Activated T-cell treated with anti-CD3 and anti-CD28 coated beads, Interleukin-2, amount 50 U/mL, for 72 hours (primary cell): ENCODE measurements at places on chromosomes 3 and 15. TPM values are rescaled to one million over a fixed set of nuclear protein-coding genes. Genes with fewer than 3 reads are reported as not detected.
A peak's percentile ranks its signal among the peaks of the same experiment; 100 is the strongest.

DNA sequence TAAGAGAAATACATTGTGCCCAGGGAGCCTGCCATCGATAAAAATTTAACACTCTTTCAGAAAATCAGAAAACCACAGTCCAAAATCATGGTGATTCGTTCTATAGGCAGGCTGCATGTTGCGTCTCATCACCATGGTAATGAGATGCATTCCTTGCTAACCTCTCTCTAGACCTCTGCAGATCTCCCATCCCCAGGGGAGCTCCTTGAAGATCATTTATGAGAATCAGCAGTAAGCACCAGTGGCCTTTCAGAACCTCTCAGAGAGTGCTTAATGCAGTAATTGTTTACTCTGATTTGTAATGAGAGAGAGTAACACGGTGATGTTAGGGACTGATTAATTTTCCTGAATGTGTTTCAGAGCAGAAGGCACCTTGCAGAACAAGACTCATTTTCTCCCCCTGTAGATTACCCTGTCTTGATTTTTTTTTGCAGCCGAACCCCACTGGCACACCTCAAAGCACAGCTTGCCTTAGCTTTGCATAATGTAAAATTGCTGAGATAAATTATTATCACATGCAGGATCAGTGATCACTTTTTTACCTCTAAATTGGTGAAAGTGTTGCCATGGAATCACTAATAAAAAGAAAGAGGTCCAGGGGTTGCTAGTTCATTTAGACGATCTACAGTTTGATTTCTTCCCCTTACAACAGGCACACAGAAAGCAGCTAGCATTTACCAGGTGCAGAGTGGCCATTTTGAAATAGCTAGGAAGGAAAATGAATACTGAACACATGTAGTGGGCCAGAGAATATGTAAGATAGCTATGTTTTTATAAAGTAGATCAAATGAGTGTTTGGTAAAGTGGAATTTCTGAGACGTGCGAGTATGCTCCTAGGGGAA lies 98.9 kb upstream of the CHL1 start:
- no peak for DNase-seq

Gene KLHL40
- not detected for total RNA-seq

DNA sequence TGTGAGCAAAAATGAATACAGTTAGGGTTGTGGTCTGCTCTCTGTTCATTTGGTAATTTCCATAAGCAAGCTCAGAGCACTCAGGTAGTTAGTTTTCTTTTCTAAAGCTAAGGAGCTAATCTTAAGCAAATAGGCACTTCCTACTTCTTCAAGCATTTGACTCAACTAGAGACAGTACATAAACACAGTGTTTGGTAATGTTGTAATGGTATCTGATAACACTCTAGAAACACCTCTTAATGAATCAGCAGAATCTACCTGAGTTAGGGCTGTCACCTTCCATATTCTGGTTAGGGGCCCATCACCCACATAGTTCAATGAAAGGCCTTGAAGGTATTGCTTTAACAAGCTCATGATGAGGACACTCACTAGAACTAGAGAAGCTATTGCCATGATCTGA lies 83.1 kb downstream of the PLCH1 start:
- no peak for DNase-seq

Gene ARHGEF26
- total RNA-seq: 0.31 TPM

- no peak for DNase-seq
Observed at GRCh38 chr3:111476701-111477100, 65.3 kb upstream of the CD96 start.

GRCh38 chr3:83011481-83011880 lies 1250.0 kb upstream of the GBE1 start:
- no peak for DNase-seq

DNA sequence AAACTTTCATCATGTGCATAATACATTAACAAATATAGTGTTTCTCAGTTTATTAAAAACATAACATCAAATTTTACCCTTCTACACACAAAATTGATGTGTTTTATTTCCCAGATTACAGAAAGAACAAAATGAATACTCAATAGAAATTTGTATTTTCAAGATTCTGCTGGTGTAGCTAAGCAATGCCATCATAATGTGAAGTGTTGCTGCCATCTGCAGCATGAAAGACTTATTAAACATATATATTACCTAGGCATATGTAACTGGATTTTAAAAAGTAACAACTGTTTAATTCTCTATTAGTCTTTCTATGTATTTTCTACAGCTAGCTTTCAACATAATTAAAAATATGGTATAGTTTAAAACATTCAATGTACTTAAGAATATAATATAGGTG lies 27.5 kb downstream of the PLSCR5 start:
- peak; percentile 18 for DNase-seq

DNA sequence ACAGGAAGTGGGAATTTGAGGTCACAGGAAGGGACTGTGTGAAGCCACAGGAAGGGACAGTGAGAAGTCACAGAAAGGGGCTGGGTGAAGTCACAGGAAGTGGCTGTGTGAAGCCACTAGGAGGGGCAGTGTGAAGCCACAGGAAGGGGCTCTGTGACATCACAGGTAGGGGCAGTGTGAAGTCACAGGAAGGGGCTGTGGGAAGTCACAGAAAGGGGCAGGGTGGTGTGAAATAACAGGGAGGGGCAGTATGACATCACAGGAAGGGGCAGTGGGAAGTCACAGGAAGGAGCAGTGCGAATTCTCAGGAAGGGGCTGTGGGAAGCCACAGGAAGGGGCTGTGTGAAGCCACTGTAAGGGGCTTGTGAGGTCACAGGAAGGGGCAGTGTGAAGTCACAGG lies 35.8 kb downstream of the GASK1A start:
- DNase-seq: no peak

- DNase-seq: no peak
Observed at GRCh38 chr3:106819440-106819839, 557.8 kb upstream of the CCDC54 start.

Gene P2RY1
- 1.7 TPM for total RNA-seq

DNA sequence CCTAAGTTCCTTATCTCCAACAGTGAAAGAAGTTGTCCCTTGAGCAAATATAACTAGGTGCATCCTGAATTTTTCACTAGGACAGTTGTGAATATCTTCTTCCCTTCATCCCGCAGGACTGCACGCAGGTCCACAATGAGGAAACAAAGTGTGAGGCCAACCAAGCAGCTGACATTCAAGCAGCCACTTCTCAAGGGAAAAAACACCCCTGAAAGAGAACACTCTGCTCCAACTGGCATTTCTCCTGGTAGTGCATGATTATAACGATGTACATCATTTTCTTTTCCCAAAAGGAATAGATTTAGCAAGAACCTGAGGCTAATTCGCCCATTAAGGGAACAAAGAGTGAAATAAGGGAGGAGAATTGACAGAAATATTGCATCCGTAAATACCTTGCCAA lies 74.5 kb downstream of the ANXA2 start:
- no peak for DNase-seq

Gene SCN5A
- total RNA-seq: 0.05 TPM

Gene COL8A1
- not detected for total RNA-seq

DNA sequence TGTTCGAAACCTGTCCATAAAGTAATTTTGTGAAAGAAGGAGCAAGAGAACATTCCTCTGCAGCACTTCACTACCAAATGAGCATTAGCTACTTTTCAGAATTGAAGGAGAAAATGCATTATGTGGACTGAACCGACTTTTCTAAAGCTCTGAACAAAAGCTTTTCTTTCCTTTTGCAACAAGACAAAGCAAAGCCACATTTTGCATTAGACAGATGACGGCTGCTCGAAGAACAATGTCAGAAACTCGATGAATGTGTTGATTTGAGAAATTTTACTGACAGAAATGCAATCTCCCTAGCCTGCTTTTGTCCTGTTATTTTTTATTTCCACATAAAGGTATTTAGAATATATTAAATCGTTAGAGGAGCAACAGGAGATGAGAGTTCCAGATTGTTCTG lies 44.4 kb downstream of the AGTR1 start:
- DNase-seq: no peak

DNA sequence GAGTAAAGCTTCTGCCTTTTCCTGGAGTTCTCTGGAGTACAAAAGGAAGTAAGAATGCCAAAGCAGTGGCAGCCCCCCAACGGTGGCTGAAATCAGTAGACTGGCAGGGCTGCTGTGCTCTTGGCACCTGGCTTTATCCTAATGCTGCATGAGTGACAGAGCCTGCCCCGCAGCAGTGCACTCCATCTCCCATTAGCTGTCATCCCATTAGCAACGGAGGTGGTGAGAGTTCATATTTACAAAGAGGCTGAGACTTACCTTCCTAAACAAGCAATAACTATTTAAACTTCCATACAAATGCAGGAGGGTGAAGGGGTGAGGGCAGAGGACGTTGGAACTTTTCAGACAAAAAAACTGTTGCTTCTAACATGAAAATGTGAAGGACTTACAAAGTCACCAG lies 51.9 kb downstream of the SERPINI1 start:
- no peak for DNase-seq

DNA sequence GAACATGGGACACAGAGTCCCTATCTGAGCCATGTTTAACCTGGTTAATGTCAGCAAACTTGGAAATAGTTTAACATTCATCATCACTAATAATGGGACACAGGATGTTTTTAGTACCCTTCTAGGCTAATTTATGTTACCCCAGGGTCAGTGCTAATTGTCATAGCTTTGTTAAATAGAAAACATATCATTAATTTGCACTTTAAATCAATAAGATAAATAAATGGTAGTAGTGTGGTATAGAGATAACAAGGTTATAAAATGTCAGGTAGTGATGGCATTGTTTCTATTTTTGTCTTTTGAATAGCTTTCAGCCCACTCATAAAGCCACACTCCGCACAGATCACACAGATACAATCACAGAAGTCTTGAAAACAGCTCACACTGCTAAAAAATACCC lies 534.9 kb downstream of the MECOM start:
- no peak for DNase-seq

GRCh38 chr15:78082743-78083110 lies 5.2 kb upstream of the TBC1D2B start:
- DNase-seq: no peak

GRCh38 chr3:194487289-194488054 lies 670 bp upstream of the ATP13A3 start:
- DNase-seq: peak; percentile 55

Gene C3orf49
- total RNA-seq: not detected

Gene AGTR1
- total RNA-seq: not detected

Gene PTH1R
- not detected for total RNA-seq

- DNase-seq: no peak
Observed at GRCh38 chr15:95930659-95931375, 399.7 kb upstream of the NR2F2 start.

GRCh38 chr3:32910954-32911353 lies 40.5 kb upstream of the CCR4 start:
- no peak for DNase-seq

DNA sequence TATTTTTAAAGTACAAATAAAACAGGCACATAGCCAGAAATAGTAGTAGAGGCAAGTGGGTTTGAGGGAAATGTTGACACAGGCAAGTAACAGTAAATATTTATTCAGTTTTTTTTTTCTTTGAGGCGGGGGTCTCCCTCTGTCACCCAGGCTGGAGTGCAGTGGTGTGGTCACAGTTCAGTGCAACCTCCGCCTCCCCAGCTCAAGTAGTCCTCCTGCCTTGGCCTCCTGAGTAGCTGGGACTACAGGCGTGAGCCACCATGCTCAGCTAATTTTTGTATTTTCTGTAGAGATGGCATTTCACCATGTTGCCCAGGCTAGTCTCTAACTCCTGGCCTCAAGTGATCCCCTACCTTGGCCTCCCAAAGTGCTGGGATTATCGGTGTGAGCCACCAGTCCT lies 43.5 kb downstream of the PHLDB2 start:
- DNase-seq: no peak

DNA sequence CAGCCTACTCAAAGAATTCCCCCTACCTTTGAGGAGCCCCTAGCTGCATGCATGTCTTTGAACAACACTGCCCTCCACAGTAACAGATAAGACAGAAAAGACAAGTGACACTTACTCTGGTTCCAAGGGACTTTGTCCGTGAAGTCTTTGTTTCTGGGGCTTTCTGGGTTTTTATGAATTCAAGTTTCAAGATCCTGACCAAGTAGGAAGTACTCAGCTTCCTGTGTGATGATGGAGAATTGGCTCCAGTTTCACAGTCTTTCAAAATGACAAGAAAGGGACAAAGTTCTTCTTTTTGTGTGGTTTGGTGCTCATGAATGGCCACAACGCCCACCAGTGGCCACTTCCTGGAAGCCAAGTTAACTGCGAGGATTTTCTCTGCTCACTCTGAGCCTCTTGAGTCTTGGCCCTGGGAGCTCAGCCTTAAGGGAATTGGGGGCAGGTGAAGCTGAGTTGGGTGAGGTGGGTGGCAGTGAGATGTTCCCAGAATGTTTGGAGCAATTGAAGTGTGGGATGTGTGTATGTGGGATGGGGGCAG lies at the start of gene CCR1:
Gene CCR1 (minus strand): TSS at position 147 of the 538 bp plus-strand sequence. CDS start 4,000 bp downstream, outside the sequence.
- peak; percentile 67 for DNase-seq

- DNase-seq: no peak
Observed at GRCh38 chr3:32865383-32865782, 47.6 kb downstream of the TRIM71 start.

Gene CLDN1
- 1.6 TPM for total RNA-seq

GRCh38 chr3:11289864-11290263 lies 17.7 kb downstream of the ATG7 start:
- DNase-seq: no peak

DNA sequence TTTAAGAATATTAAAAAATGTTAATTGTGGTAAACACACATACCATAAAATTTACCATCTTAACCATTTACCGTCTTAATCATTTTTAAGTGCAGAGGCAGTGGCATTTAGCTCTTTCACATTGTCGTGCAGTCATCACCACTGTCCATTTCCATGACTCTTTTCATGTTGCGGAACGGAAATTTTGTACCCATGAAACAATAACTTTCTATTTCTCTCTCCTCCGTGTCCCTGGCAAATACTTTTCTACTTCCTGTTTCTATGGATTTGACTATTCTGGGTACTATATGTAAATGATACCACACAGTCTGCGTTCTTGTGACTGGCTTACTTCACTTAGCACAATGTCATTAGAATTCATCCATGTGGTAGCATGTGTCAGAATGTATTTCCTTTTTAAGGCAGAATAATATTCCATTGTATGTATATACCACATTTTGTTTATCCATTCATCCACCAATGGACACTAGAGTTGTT lies 27.9 kb downstream of the AKAP13 start:
- peak; percentile 49 for DNase-seq

- DNase-seq: no peak
Observed at GRCh38 chr3:28791713-28792255, 443.2 kb upstream of the AZI2 start.

DNA sequence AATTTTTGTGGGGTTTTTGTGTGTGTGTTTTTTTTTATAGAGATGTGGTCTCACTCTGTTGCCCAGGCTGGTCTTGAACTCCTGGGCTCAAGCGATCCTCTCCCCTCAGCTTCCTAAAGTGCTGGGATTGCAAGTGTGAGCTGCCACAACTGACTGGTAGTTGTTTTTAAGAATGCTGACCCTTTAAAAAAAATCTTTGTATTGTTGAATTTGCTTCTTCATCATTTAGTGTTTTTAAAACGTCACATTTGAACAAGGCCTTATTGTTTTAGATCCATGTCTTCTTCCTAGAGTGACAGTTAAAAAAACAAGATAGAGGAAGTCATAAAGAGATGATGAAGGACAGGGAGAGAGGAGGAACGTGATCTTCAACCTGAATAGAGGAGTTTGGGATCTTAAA lies 24.1 kb downstream of the GJD2 start:
- no peak for DNase-seq

GRCh38 chr3:184539801-184540435 lies 21.7 kb upstream of the EPHB3 start:
- no peak for DNase-seq
